ENCODE measurements at places on chromosomes 1 and 21.
A peak's percentile ranks its signal among the peaks of the same experiment; 100 is the strongest.

- no peak for DNase-seq
These were observed 65.1 kb downstream of the WLS start for GRCh38 chr1:68167211-68167610.

GRCh38 chr1:50047916-50048694, 24.4 kb upstream of the AGBL4 start:
- DNase-seq: peak; percentile 65

- peak; percentile 13 for DNase-seq
These were observed 263.5 kb downstream of the SETD4 start for GRCh38 chr21:35796844-35797243.

- no peak for DNase-seq
These were observed 24.9 kb upstream of the NHLH2 start for GRCh38 chr1:115865704-115866380.

GRCh38 chr1:17673329-17674072, 81.6 kb upstream of the ACTL8 start:
- DNase-seq: peak; percentile 79
